ENCODE measurements at places on chromosomes 6 and 20.

DNA sequence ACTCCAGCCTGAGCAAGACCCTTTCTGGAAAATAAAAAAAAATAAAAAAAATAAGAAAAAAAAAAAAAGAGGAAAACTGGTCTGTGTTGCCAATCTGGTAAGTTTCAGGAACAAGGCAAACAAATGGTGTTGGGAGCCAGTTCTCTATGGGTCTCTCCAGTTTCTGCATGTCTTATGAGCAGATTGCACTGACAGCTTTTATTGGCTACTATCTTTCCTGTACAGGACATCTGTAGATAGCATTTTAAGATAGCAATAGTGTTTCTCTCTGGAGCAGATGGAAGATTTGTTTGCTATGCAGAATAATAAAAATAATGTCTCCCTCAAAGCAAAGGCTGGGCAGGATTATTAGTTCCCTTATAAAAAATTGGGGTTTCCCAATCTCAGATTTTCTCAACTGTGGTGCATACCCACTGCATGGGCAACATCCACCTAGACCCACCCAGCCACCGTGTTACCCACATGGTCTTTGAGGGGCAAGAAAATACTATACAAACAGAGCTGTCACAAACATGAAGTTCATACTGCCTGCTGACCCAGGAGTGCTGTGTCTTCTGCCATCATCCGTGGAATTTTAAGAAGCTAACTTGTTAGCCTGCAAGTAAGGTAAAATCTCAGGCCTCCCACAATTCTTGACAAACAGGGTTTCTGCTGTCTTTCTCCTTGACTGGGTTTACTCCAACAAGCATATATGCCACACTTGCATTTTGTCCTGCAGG is 9.5 kb downstream of the GMDS start:
- no peak for DNase-seq

GRCh38 chr6:91279740-91280493 is 693.0 kb upstream of the MAP3K7 start:
- no peak for DNase-seq

DNA sequence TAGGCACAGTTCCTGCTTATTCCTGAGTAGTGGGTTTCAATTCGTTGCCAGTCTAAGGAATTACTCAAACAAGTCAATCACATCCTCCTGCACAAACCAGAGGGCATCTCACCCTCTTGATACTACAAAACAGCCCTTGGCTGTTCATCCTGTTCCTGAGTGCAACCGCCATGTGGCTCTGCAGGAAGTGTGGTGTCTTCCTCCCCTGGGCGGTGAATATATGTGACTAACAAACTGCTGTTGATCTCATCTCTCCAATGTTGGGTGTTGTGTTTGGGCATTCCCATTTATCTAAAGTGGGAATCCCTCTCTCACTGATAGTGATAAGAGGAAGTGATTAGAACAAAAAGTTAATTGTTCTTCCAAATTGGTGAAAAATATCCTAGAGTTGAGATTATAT is 163.0 kb downstream of the TBX18 start:
- no peak for DNase-seq

GRCh38 chr6:47094241-47094925 is 52.3 kb upstream of the ADGRF1 start:
- no peak for DNase-seq

- DNase-seq = no peak
Measured at GRCh38 chr6:18327626-18328025, 59.5 kb upstream of the RNF144B start.

- no peak for DNase-seq
Measured at GRCh38 chr6:108091288-108091687, 16.7 kb upstream of the OSTM1 start.

DNA sequence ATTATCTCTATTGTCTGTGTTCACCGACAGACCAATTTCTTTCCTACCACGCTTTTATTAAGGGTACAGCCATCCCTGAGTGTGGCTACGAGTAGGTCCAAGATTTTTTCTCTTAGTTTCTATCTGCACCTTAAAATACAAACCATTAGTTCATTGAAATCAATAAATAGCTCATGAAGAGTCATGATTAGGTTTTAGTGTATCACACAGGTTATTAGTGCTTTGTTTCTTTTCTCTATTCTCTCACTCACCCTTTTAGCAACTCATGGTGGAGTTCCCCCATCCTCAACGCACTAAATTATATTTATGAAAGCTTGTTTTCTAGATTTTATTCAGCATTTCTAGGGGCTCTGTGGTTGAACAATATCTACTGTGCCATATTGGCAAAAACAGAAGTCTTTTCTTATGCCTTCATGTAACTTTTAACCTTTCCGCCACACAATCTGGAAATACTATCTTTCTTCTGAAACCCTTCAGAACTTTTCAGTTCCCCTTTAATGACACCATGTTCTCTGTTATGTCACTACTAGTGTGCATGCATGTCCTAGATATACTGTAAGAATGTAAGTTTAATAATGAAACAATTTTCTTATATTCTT is 128.2 kb upstream of the LAMA2 start:
- DNase-seq = no peak

DNA sequence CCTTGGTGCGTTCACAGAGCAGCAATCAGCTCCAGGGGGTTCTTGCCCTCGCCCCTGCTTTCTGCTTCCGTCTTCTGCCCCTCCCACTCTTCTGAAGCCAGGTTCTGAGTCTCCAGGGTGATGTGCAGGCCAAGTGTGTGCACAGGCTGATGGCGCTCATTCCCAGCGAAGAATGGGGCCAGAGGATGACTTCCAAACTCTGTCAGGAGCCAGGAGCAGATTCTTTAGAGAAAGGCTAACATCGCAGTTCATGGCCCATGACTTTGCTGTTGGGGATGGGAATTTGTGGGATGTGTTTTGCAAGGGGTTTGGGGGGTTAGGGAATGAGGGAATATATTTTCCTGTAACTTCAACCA is 56.1 kb upstream of the CCN6 start:
- no peak for DNase-seq

All from ACHN (cell line).